Tibial artery (tissue), 4 donors: ENCODE measurements at places on chromosomes 2 and 18.
A peak's percentile ranks its signal among the peaks of the same experiment; 100 is the strongest.

- no peak for DNase-seq
- no peaks in the 10 kb centered on the region for H3K27me3 ChIP-seq
- H3K36me3 ChIP-seq, result no peaks in the 10 kb centered on the region
- H3K4me1 ChIP-seq, result no peaks in the 10 kb centered on the region
- no peak overlapping the region for H3K27ac ChIP-seq
Observed at GRCh38 chr18:955384-956066, 50.9 kb downstream of the ADCYAP1 start.

DNA sequence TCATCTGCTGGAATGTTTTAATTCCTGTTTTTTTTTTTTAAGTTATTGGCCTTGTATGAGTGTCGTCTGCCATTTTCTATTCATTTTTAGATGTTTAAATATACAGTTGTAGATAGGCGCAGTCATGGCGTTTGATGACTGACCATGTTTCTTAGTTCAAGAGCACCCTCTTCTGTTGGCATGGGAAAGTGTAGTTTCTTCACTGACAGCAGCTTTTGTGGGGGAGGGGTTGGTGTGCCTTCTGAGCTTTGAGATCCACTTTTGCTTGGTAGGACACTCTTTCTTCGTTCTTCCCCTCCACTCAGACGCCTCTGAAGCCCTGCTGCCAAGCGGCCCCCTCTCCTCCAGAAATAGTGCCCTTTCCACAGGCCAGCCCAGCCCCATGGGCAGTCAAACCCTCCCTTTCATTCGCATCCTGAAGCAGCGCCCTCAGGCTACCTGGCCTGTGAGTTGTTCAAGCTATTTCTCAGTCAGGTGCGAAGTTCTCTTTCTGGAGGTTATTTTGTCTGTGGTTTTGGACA, 492.0 kb downstream of the TNS1 start:
- H3K36me3 ChIP-seq, result no peaks in the 10 kb centered on the region
- no peak overlapping the region for H3K4me3 ChIP-seq
- no peaks in the 10 kb centered on the region for H3K27me3 ChIP-seq

DNA sequence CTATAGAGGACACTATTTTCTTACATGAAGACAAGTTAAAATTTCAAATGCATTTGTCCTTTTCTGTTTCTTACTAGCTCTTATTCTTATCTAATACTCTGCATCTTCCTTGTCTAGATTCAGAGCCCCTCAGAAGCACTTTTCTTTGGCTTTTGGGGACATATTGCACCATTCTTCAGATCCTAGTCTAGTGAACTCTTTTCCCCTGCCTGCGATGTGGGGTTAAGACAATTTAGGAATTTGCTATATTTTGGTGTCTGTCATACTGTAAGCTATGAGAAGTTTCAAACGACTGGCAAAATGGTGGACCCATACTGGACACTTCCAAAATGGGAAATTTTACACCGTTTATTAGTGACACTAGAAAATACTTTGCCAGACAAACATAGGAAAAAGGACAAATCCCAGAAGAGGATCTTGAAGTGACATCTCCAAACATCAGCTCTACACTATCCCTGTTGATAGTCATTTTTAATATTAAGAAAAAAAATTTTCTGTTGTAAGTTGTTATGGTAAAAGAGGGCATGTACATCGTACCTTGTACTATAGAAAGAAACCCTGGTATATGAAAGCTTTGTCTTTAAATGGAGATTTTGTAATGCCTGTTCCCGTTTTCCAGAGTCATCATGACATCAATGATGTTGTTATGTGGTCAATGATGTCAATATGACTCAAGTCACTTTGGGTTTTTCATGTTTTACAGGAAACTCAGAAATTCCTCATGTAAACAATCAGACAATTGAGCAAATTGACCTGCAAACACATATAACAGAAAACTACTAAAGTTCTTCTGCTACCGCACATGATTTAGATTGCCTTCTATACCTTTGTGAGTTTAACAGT, 4.4 kb upstream of the KYNU start:
- H3K4me3 ChIP-seq, result no peak overlapping the region
- no peak for DNase-seq
- H3K36me3 ChIP-seq, result no peaks in the 10 kb centered on the region
- H3K27ac ChIP-seq, result no peak overlapping the region

DNA sequence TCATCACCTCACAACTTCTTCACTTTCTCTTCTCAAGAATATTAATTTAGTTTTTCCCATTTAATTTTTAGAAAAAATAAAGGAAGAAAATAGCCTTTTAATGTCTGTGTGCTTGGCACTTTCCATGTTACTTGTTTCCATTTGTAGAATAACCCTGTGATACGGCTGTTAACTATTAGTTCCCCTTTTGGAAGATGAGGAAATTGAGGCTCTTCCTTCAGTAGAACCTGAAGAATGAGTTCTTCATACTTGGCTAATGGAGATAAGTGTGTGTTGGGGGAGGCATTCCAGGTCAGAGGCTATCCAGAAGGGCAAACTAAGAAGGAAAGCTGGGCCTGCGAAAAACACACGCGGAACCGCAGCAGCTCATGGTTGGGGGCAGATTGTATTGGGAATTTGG, 38.3 kb downstream of the ZNF532 start:
- H3K27me3 ChIP-seq, result no peaks in the 10 kb centered on the region
- peaks cover 29% of the 10 kb centered on the region for H3K36me3 ChIP-seq
- H3K4me1 ChIP-seq, result peaks cover 20% of the 10 kb centered on the region
- no peak overlapping the region for H3K27ac ChIP-seq
- no peak overlapping the region for H3K4me3 ChIP-seq

GRCh38 chr2:33034784-33035183, 88.0 kb downstream of the LTBP1 start:
- peaks cover 7% of the 10 kb centered on the region for H3K4me1 ChIP-seq
- peak overlapping the region; percentile 22 for H3K4me3 ChIP-seq
- no peaks in the 10 kb centered on the region for H3K36me3 ChIP-seq
- DNase-seq, result no peak

DNA sequence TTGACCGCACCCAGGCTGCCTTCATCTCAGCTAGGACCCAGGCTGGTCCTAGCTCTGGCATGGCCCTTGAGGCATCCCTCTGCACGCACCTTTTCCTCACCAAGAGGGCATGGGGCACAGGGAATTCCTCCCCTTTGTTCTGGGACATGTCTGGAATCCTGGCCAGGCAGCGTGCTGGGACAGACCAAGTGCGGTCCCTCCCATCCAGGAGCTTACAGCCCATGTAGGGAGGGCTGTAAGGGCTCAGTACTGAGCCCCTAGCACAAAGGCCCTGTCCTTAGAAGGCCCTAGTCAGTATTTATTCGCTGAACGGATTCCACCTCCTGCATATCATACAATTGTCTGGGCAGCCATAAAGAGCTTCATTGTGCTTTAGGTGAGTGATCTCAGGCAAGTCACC, 3.0 kb downstream of the TMEM37 start:
- H3K4me3 ChIP-seq, result no peak overlapping the region
- no peak for DNase-seq
- peaks cover 11% of the 10 kb centered on the region for H3K4me1 ChIP-seq
- H3K27ac ChIP-seq, result no peak overlapping the region
- no peaks in the 10 kb centered on the region for H3K36me3 ChIP-seq
- no peaks in the 10 kb centered on the region for H3K27me3 ChIP-seq

- no peak for DNase-seq
- no peaks in the 10 kb centered on the region for H3K4me1 ChIP-seq
- no peaks in the 10 kb centered on the region for H3K36me3 ChIP-seq
Observed at GRCh38 chr2:120431386-120432292, 85.7 kb downstream of the INHBB start.

- no peaks in the 10 kb centered on the region for H3K27me3 ChIP-seq
- no peaks in the 10 kb centered on the region for H3K4me1 ChIP-seq
- H3K4me3 ChIP-seq, result no peak overlapping the region
Observed at GRCh38 chr2:219998107-219998506, 370.7 kb downstream of the SLC4A3 start.
